ENCODE measurements at places on chromosomes 16 and 17. TPM values are rescaled to one million over a fixed set of nuclear protein-coding genes. Genes with fewer than 3 reads are reported as not detected.

- ATAC-seq: no peak
Observed at GRCh38 chr16:81885976-81886586, 107.0 kb downstream of the PLCG2 start.

Gene CCL16
- not detected for total RNA-seq

Gene SLC35G6
- not detected for total RNA-seq

- ATAC-seq: no peak
Observed at GRCh38 chr17:65092262-65092661, 35.7 kb upstream of the GNA13 start.

- no peak for ATAC-seq
Observed at GRCh38 chr17:3704931-3705717, 9.2 kb upstream of the P2RX5 start.

DNA sequence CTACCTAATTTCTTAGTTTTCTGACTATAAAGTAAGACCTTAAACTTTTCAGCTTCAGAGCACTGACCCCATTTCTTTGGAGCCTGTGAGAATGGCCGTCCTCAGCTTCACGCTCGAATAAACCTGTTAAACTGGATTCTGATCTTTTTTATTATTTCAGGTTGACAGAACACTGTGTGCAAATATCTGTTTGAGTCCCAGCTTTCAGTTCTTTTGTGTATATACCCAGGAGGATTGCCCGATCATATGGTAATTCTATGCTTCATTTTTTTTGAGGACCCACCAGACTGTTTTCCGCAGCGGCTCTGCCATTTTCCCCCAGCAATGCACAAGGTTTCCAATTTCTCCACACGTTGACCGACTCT lies 19.8 kb upstream of the KCNH6 start:
- ATAC-seq: no peak

DNA sequence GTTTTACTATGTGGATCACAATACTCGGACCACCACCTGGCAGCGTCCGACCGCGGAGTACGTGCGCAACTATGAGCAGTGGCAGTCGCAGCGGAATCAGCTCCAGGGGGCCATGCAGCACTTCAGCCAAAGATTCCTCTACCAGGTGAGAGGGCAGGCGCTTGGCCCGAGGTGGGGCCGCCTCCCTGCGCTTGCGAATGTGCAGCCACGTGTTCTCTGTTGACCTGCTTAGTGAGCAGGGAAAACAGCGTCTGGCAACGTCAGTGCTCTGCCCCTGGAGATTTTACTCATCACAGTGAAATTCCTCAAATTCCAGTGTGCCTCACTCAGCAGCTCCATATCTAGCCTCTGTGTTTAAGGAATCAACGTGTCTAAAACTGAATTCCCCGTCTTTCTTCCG lies 33.4 kb upstream of the CLEC18A start:
- peak; percentile 91 for ATAC-seq

DNA sequence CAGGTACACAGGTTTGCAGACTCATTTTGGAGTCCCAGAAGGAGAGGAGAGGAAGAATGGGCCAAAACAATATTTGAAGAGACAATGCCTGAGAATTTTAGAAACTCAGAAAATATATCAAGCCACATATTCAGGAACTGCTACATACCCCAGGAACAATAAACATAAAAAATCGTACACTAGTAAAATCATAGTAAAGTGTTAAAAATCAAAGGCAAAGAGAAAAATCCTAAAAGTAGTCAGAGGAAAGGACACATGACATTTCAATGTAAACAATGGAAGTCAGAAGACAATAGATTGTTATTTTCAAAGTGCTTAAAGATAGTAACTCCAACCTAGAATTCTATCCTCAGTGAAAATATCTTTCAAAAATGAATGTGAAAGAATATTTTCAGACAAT lies 28.5 kb upstream of the NACA2 start:
- ATAC-seq: no peak

- ATAC-seq: no peak
Observed at GRCh38 chr16:3467921-3468320, 24.4 kb downstream of the NAA60 start.

Measured in gastroesophageal sphincter (tissue), 4 donors.